ENCODE measurements at places on chromosomes 5 and 9. TPM values are rescaled to one million over a fixed set of nuclear protein-coding genes. Genes with fewer than 3 reads are reported as not detected.

DNA sequence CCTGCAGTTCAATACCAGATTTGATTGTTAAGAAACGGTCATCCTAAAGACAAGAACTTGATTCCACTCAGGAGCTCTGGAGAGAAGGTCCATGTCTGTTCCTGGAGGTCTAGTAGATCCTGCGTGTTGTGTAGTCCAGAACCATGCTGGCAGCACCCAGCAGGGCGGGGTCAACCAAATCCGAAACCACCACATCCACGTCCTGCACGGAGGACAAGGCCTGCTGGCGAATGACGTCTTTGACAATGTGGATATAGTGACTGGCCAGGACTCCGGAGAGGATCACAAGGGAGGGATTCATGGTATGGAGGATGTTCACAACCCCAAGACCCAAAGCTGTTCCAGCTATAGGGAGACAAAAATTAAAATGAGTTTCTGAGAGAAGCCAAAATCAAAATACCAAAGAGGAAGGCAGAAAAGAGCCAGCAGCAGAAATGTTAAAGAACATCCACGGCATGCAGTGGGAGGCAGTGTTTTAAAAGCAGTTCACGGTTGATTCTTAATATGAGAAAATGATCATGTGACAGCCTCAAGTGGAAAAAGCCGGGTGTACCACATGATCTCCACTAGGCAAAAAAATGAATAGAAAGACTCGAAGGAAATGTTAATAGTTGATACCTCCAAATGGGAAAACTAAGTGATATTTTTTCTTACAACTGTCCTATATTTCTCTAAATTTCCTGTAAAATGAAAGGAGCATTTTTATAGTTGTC, 26.7 kb downstream of the CLTA start:
- no peak for DNase-seq

- no peak for DNase-seq
These were observed 64.7 kb downstream of the CDC14B start for GRCh38 chr9:96554801-96555566.

DNA sequence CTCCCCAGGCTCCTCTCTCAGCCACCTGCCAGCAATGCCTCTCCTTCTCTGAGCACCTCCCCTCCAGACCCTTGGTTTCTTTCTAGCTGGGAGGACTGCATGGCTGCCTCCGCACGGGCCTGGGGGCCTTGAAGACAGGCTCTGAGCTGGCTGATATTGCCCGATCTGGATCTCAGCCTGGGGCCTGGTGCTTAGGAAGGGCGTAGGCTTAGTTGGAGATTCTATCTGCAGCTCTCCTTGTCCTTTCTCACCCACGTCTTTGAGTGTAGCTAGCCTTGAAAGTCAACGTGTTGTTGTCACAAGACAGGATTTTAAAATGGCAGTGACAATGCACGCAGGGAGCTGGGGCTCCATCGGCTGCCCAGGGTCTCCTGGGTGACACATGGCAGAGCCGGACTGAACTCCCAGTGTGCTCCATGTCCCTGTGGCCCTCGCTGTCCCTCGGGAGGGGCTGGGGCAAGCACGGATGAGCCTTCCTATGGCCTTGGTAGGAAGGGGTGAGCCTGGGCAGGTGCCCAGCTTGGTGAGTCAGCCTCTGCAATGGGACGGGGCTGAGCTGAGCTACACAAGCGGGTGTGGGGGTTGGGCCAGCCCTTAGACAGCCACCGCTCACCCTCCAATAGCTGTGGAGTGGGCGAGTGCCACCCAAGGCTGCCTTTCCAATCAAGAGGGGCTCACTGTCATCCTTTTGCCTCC, 9.4 kb downstream of the ADAMTSL2 start:
- DNase-seq: no peak

Gene SPEF2
- 17.9 TPM for total RNA-seq
